ENCODE measurements at places on chromosomes 12 and 14.

GRCh38 chr12:6070472-6071257 is 53.8 kb downstream of the VWF start:
- DNase-seq = no peak

- no peak for DNase-seq
Observed at GRCh38 chr14:33499687-33500086, 451.2 kb downstream of the EGLN3 start.

- no peak for DNase-seq
Observed at GRCh38 chr14:50198499-50198898, 32.9 kb downstream of the SOS2 start.

GRCh38 chr14:99961826-99962518 is 103.2 kb upstream of the EVL start:
- DNase-seq = no peak

- DNase-seq = no peak
Observed at GRCh38 chr14:90605430-90605829, 208.6 kb downstream of the CALM1 start.

DNA sequence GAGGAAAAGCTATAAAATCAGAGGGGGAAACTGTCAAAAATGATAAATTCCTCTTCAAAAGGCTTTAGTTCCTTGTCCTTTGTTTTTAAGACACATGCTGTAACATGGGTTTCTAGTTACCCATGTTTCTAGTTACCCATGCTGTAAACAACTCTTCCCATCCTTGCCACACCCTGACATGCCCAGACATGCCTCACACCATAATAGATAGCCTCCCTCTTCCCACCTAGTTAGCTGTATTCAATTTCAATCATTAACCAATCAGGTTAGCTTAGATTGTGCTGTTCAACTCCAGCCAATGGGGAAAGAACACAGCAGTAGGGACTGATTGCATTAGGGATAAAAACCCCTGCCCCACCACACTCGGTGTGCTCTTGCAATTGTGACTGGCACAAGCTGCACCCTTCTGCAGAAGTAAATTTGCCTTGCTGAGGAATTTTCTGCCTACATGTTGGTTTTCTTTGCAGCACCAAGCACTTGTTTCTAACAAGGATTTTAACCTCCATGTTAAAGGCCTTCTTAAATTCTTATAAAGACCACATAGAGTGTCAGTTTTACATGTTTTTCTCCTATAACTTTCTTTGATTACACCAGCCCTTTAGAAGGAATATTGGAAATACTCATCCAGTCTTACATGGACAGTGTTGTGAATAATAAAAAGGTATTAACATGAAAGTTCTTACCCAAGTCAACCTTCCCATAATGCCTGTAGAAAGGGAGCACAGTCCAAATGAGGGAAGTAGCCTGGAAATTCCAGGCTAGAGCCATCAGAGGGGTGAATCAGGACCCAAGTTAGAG is 32.5 kb upstream of the LALBA start:
- no peak for DNase-seq

GRCh38 chr12:63150713-63151622 is at the start of gene AVPR1A:
TSS of gene AVPR1A (minus strand) at chr12:63151201. CDS start at chr12:63150836, 365 bp downstream.
- no peak for DNase-seq

GRCh38 chr14:62117010-62117750 is 355.0 kb downstream of the SNAPC1 start:
- DNase-seq = no peak

DNA sequence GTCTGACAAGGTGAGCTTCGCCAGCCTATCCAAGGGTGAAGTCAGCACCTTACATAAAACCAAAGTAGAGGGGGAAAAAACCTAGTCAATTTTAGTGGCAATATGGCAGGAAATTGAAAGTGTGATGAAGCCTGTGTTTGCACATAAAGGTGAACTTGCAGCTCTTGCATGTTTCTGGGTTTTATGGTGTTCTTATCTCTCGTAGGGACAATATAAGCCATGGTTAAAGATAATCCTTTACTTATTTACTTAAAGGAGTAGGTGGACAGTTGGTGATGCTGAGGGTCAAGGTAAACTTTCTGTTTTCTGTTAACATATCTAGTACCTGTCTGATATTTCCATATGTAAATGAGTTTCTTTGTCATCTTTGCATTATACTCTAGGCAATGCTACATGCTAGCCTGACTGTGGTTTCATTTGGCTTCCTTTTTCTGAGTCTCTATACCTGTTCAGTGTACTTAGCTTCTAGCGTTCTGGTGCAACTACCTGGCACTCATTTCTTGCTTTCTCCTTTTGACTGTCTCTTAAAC is 32.8 kb downstream of the CCDC91 start:
- no peak for DNase-seq

GRCh38 chr12:52832451-52832850 is 1.7 kb downstream of the KRT79 start:
- DNase-seq = no peak

- DNase-seq = no peak
Observed at GRCh38 chr14:87199381-87199780, 793.6 kb downstream of the GALC start.

DNA sequence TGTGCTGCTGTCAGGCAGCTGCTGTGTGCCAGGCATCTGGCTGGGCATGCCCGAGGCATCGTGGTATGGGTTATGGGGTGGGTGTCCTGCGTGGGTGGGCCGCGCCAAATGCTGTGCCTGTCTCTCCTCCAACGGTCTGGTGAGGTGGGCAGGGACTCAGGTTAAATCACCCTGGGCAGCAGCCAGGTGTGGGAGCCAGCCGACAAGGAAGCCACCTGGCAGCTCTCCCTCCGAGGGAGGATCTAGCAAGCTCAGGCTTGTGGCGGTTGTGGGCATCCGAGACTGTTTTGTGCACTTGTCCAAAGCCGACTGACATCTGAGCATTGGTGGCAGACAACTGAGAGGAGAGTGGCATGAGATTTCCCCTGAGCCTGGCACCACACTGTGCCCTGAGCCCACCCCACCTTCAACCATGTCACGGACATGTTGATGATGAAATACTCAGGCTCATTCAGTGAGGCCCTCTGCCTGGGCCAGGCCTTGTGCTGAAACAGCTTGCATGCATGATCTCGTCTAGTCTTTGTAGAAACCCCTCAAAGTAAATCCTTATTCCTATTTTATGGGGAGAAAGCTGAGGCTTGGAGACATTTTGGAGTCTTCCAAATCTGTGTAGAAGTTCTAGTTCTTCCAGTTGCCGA is 181.8 kb upstream of the MYL2 start:
- DNase-seq = no peak

DNA sequence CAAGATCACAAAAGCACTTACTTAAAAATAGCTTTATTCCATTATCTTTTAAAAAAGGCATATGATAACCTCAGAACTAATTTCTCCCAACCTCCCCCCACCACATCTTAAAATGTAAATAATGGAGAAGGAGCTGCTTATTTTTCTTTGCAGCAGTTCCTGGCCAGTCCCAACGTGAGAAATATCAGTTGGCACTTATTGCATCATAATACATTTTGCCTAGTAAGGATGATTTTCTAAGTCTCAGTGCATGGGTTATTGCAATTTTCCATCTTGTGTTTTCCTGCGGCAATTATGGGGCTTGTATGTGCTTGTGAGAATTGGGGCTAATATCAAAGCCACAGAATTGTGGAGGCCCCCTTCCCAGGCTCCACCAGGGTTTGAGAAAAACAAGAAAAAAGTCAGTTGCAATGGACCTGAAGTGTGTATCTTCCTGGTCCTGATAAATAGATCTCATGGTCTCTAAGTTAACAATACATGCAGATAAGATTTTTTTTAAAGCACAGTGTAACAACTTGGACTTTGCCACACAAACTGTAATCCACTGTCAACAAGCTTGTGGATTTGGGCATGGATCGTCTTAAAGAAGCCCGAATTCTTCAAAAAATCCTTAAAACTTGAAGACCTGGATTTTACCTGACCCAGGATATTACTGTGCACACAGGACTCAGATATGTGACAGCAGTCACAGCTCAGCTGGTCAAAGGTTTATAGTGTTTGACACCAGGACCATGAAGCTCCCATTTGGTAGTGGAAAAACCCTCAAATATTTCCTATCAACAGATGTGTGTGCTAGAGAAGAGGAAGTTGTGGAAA is 2.8 kb upstream of the WSB2 start:
- peak; percentile 59 for DNase-seq

DNA sequence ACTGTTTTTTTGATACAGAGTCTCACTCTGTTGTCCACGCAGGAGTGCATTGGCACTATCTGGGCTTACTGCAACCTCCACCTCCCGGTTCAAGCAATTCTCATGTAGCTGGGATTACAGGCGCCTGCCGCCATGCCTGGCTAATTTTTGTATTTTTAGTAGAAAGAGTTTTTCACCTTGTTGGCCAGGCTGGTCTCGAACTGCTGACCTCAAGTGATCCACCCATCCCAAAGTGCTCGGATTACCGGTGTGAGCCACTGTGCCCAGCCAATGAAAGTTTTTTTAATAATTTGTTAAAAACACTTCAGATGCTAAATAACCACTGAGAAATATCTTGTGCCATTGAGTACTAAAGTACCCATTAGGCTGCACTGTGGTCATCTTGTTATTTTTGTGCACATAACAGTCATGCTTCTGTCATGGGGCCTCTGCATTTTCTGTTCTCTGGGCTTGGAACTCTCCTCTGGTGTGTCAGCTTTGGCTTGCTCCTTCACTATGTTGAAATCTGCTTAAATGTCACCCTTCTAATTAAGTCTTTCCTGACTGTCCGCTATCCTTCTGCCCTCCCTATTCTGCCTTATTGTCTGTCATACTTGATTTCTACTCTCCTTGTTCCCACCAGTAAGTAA is 105.1 kb downstream of the KTN1 start:
- no peak for DNase-seq

- no peak for DNase-seq
Observed at GRCh38 chr14:82779301-82779700, 1245.6 kb upstream of the SEL1L start.

GRCh38 chr14:50025776-50026175 is 90.6 kb downstream of the VCPKMT start:
- DNase-seq = no peak

DNA sequence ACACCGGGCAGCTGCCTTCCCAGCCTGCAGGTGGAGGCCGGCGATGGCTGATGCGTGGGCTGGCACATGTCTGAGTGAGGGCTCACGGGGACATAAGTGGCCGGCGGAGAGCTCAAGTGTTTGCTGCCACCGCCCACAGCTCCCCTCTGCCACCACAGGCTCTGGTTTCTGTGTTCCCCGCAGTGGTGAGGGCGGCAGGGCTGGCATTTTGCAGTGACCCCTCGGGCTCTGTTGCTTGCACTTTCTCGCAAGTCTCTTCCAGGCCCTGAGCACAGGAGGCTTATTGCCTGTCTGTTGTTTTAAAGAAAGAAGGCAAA is 271.0 kb upstream of the RTL1 start:
- DNase-seq = no peak

DNA sequence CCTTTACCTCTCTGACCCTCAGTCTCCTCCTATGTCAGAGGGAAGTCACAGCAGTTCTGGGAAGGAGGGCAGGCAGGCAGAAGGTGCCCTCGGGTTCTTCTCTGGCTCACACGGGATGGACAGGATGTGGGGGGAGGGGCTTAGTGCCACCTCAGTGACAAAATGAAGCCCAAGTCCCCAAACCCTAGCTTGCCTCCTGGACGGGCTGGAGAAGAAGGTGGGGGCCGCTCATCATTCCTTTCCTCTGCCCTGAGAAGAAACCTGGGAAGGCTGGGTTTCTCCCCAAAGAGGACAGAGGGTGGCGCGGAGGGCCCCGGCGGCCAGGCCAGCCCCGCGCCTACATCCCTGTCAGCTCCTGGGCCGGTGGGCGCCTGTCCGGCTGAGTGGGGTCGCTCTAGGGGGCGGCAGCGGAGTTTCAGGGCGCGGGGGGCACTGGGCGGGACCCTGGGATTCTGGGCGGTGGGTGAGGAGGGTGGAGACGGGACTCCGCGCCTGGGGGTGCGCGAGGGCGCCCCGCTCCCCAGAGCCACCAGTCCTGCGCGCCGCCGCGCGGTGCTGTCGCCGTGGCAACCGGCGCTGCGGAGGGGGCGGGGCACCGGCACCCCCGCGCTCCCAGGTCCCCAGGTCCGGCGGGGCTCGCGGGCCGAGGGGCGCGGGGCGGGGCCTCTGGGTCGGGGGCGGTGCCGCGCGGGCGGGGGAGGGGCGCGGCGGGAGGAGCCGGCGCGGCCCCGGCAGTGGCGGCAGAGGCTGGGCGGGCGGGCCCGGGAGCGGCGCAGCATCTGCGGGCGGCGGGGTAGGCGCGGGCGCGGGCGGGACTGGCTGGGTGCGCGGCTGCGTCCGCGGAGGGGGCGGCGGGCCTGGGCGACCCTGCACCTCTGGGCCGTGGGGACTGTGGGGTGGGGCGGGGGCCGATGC is at the start of gene TMEM121:
Gene TMEM121, plus strand, starts transcription at position 723 of the 915 bp plus-strand sequence. CDS start 2,252 bp downstream, outside the sequence.
- no peak for DNase-seq

GRCh38 chr12:68451261-68452077 is 119.3 kb upstream of the MDM1 start:
- DNase-seq = peak; percentile 23

GRCh38 chr12:130456375-130457199 is 118.9 kb downstream of the PIWIL1 start:
- DNase-seq = no peak

DNA sequence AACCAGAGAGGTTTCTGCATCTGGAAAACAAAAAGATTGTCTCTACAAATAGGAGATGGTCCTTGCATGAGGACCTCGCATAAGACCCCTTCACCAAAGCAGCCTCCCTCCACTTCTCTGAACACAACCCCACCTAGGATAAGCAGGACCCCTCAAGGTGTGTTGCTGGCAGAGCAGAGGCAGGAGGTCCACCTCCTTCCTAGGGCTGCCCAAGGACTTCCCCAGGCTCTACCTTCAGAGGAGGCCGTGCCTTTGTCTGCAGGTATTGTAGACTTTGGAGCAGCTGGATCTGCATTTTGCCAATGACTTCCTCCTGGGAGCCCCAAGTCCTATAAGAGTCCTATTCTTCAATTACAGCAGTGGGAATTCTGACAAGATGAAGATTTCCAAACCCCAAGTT is 67.3 kb upstream of the TSPAN11 start:
- no peak for DNase-seq

DNA sequence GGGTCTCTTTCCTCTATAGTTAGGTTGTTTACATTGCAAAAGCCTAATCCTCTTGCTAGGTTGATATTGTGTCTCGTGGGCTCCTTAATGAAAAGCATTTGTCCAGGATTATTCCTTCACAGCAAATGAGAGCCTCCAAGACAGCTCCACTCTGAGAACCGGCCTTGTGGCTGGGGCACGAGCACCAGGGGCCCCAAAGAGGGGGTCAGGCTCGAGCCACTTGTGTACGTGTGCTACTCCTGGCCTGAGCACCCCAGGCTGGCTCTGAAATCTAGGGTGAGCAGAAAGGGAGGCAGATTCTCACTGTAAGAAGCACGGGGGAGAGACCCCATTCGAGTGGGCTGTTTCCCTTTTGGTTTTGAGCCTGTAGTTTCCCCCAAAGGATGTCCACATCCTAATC is 45.0 kb upstream of the FZD10 start:
- no peak for DNase-seq

DNA sequence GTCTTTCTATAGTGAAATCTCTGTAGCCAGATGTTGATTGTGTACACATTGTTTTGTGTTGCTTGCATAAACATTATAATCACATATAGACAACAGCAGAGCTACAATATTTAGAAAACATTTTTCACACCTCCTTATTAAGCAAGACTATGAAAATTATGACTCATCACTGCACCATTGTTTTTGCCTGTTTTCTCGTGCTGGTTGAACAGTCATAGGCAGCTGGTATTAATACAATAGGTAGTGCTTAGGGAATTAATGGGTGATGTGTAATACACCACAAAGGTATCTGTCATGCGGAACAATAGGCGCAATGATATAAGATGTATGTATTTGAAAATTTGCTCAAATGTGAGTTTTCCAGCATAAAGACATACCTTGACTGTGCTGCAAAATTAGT is 449.3 kb downstream of the FOXG1 start:
- no peak for DNase-seq
